Putamen (tissue), 1 donor: ENCODE measurements at places on chromosomes 4 and X.

DNA sequence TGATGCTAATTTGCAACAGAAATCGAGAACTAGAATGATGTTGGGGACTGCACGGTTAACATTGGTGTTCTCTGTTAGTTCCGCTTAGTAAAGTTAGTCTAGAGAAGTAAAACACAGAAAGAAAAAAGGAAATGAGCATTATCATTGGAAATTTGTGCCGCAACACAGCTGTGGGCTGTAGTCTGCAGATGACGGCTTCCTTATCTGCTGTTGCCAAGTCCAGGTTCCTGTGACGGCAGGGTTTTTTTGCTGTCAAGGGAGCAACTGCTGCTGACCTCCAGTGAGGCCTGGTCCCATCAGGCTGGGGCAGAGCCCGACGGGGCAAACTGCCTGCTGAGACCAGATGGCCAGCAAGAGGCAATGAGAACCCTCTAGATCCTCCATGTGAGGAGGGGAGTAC is 38.9 kb upstream of the PHEX start:
- DNase-seq: peak; percentile 18

GRCh38 chr4:94578195-94578594 is 126.5 kb downstream of the PDLIM5 start:
- DNase-seq: no peak

DNA sequence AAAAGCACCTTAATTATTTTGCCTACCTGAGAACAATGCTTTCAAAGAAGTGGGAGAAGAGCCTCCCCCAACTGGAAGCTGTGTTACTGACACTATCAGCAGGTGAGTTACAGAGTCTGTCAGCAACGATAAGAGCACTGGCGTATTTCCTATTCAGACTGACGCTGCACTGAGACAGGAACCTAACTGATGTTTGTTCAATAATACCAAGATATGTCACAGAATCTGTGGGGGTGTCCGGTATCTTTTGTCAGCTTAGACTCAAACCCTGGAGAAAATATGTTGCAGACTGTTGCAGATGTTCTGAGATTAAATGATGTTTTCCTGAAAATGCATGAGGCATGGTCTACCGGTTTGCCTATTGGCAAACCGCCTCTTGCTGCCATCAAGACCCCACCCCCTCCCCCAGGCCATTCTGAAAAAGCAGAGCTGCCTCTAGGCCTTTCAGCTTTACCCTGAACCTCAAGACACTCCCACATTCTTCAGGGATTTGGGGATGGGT is 115.2 kb upstream of the KIT start:
- DNase-seq: no peak

- DNase-seq: no peak
Measured at GRCh38 chr4:166075599-166075998, 202.6 kb downstream of the TLL1 start.

DNA sequence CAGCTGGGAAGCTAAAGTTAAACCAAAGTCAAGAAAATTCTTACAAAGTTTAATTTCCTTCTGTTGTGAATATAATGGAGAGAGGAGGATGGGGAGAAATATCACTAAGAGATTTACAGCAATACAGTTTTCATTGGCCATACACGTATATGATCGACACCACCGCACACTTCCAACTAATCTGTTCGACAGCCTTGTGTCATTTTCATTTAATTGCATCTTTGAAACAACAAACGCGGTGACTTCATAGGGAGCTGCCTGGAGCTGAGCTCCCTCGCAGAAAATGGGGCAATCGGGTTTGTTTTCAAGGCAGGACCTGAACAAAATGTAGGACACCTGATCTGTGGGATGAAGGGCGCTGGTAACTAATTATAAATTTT is 1.3 kb downstream of the PTPN13 start:
- peak; percentile 34 for DNase-seq

DNA sequence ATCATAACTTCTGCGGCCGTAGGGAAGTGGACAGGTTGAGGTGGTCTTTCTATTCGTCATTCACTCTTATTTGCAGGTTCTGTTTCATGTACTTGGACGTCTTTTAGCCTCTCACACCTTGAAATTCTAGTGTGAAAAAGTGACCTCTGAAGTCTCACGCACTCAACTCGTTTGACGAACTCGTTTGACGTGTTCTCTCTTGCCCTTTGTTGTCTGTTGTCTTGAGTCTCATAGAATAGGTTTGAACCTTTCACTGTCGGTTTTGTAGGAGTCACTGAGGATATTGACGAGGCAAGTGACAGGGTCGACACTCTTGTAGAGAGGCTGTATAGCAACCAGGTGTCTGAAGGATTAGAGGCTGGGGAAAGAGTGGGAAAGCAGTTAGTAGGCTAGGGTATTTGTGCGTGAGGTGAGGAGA is 1.1 kb upstream of the PGRMC2 start:
- DNase-seq: peak; percentile 14

GRCh38 chr4:26000274-26000950 is 86.4 kb downstream of the SMIM20 start:
- DNase-seq: no peak

GRCh38 chrX:118751950-118752783 is 24.8 kb downstream of the IL13RA1 start:
- DNase-seq: no peak

- DNase-seq: no peak
Measured at GRCh38 chr4:87632469-87632868, 17.6 kb upstream of the DMP1 start.

GRCh38 chr4:179989975-179990374 is 2253.2 kb upstream of the TENM3 start:
- no peak for DNase-seq

- DNase-seq: no peak
Measured at GRCh38 chr4:98314791-98315565, 53.8 kb downstream of the RAP1GDS1 start.

- no peak for DNase-seq
Measured at GRCh38 chr4:97531351-97531750, 611.9 kb downstream of the STPG2 start.
